ENCODE measurements at places on chromosomes 5 and 9.

GRCh38 chr5:168227973-168228615 is 63.4 kb upstream of the WWC1 start:
- DNase-seq: no peak

DNA sequence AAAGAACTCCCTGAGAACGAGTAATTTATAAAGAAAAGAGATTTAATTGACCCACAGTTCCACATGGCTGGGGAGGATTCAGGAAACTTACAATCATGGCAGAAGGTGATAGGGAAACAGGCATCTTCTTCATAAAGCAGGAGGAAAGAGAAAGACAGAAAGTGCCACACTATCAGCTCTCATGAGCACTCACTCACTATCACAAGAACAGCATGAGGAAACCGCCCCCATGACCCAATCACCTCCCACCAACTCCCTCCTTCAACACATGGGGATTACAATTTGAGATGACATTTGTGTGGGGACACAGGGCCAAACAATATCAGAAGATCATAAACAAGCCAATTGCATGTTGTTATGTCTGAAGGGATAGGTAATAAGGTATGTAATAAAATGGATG is 935.9 kb upstream of the COX7C start:
- DNase-seq: no peak

GRCh38 chr5:121175986-121176385 is 675.7 kb upstream of the FTMT start:
- DNase-seq: no peak

- no peak for DNase-seq
Measured at GRCh38 chr9:14396171-14396570, 82.2 kb upstream of the NFIB start.

- DNase-seq: no peak
Measured at GRCh38 chr9:35820076-35820475, 5.2 kb upstream of the HINT2 start.

- no peak for DNase-seq
Measured at GRCh38 chr5:179222246-179223017, 122.8 kb downstream of the ADAMTS2 start.

GRCh38 chr9:12759761-12760160 is 15.1 kb upstream of the LURAP1L start:
- no peak for DNase-seq

- no peak for DNase-seq
Measured at GRCh38 chr5:92694067-92694466, 887.0 kb downstream of the NR2F1-AS1 start.

DNA sequence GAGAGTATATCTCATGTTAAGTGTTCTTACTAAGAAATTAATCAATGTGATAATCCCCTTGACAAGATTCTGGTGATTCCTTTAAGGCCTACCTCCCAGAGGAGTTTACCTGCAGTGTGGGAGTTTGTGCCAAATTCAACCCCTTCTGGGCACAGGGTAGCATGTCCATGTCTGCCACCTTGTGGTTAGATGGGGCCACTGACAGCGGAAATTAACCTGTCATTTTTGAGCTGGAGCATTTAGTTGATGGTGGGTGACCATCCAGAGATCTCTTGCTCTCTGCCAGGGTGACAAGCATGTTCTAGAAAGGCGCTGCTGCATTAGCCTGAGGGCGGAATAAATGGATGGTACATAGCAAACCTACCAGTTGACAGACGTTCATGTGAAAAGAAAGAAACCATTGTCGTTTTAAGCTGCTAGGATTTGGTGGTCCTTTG is 132.2 kb downstream of the FBXO4 start:
- DNase-seq: peak; percentile 52

DNA sequence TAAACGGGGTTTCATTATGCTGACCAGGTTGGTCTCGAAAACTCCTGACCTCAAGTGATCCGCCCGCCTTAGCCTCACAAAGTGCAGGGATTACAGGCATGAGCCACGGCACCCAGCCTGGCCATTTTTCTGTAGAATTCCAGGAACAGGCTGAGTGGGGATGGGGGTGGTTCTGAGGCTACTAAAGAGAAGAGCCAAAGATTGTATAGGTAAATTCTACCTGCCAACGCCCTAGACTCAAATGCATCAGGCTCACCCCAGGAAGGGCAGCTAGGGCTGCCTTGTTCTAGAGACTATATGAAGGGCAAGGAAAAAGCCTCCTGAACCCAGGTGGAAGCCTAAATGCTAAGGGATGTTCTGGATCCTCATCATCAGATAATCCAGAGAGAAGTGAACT is 1.6 kb upstream of the C5orf52 start:
- DNase-seq: no peak

- no peak for DNase-seq
Measured at GRCh38 chr5:98415663-98416062, 357.8 kb upstream of the RGMB start.

DNA sequence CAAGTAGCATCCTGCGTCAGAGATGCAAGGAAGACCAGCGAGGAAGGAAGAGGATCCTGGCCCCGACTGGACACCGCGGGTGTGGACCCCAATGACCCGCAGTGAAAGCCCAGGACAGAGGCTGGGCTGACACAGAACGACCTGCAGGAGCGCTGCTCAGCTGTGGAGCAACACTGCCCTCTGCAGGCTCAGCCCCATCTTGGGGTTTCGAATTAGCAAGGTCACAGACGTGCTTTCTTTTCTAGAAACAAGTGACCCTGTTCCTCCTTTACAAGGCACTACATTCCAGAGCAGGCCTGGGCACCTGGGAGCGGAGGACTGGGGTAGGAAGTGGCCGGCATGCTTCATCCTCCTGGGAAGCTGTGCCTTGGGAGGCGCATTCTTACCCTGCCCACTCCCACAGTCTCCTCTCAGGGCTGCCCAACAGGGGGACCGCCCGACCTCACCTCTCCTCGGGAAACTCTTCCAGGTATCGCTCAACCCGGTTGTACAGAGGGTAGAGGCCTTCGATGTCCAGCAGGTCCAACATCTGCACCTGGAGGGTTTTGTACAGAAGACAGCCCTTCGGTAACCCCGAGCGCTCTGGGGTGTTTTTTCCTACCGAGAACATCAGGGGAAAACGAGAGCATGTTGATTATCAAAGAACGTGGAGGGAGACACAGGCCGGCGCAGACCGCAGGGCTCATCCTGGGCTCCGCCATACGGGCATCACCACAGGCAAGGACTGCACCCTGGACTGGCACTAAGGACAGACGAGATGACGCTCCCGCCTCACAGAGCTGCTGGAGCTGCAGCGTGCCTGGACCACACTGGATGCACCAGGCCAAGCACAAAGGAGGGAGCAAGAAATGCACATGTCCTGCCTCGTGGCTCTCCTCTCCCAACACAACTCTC is 35.0 kb downstream of the IPPK start:
- DNase-seq: peak; percentile 32

DNA sequence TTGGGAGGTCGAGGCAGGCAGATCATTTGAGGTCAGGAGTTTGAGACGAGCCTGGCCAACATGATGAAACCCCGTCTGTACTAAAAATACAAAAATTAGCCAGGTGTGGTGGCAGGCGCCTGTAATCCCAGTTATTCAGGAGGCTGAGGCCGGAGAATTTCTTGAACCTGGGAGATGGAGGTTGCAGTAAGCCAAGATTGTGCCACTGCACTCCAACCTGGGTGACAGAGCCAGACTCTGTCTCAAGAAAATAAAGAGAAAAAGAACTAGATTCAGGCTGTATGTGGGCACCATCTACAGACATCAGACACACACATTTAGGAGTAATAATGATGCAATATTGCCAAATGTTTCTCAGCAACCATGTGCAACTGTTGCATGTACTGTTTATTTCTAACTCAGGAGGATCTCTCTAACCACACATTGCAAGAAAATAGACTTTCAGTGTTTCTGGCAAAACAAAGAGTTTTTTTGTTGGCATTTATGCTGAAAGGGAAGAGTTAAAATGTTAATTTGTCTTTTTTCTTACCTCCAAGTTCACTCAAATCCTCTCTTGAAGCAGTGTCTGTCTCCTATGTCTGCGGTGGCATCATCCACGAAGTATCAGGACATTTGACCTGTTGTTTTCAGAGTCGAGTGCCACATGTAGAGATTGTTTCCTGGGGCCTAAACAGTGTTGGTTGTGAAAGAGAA is 5.1 kb upstream of the ORM1 start:
- no peak for DNase-seq

GRCh38 chr9:114362394-114362793 is 25.4 kb downstream of the AKNA start:
- no peak for DNase-seq

DNA sequence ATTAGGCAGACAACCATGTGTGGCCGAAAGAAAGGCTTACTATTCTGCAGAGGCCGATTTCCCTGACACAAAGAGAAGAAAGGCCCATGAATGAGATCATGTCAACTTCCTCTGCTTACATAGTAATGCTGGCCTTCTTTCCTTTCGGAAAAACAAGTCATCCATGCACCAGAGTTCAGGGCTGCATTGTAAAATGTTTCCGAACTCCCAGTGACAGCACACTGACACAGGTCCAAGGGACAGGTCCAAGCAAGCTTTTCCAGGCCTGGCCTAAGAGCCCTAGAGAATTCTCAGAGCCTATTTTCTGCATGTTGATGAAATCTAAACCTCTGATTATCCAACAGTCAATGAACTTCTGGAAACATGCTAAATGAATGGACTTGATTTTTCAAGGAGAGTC is 140.9 kb downstream of the ZNF608 start:
- DNase-seq: no peak

GRCh38 chr9:97311798-97312500 is 4.5 kb downstream of the CCDC180 start:
- no peak for DNase-seq

DNA sequence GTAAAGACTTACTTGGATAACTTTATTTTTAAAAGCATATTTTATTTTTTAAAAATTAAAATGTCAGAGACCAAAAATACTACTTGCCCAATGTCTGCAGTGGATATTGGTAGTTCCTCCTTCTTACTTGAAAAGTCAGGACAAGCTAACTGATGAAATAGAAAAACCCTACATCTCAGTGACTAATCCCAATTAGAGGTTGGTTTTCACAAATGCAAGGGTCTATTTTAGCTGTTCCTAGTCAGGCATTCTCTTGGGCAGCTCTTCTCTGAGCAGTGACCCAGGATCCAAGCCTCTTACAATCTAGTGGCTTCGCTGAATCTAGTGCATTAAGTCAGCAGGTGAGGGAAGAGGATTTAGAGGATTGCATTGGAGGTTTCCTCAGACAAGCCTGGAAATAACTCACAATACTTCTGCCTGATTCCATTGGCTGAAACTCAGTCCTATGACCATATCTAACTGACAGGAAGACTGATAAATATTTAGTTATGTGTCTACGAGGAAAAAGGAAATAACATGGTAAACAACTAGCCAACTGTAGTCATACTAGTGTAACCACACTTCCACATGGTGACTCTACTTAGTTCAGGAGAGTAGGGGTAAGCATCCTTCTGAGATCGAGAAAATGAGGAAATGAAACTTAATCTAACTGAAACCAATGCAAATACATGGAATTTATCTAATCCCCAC is 34.2 kb upstream of the MIER3 start:
- DNase-seq: no peak

DNA sequence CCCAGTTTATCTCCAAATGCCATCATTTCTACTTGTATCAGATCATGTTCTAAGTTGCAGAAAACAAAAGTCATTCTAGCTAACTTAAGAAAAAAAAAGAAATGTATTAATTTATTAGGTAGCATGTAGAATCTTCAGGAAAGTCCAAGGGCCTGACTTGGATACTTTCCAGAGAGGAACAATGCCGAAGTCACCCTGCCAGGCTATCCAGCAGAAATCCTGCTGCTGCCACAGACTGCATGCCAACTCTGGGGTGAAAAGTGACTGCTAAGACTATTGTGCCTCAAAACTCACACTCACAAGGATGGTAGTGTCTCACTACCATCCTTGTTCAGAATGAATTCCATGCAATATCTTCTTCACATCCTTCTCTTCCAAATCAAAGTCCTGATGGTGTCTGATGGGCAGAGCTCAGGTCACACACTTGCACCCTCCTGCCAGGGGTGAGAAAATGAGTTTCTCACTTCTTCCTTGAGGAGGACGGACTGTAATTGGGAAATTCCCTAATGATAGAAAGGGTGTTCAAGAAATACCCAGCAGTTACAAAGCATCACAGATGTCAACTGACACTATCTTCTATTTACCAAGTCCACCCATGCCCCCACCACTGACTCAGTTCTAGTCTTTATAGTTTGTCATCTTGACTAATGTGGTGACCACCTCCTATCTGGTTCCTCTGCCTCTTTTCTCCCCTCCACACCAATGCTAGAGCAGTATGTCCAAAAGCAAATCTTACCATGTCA is 279.4 kb downstream of the CWC27 start:
- DNase-seq: no peak

- DNase-seq: peak; percentile 16
Measured at GRCh38 chr5:68178579-68178978, 37.0 kb upstream of the PIK3R1 start.

GRCh38 chr9:88229434-88229833 is 91.2 kb upstream of the SPATA31C2 start:
- DNase-seq: no peak

DNA sequence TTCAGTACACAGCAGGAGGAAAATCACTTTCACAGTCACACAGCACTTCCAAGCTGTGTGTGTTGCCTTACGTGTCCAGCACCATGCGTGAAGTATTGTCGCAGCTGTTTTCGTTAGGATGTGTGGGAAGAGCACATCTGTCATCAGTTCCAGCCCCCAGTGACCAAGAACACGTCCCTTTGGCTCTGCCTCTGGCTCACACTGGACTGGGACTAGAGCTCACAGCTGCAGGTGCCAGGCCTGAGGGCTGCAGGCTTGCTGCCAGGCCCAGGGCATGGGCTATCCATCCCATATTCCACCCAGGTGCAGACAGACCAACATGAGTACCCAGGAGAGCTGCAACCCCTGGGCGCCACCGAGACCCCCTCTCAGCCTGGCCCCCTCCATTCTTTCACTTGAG is 60.5 kb upstream of the ANKRD33B start:
- no peak for DNase-seq

- DNase-seq: peak; percentile 25
Measured at GRCh38 chr5:1799110-1799601, 481 bp downstream of the MRPL36 start.

- no peak for DNase-seq
Measured at GRCh38 chr5:164175083-164175482, 669.7 kb downstream of the MAT2B start.

- no peak for DNase-seq
Measured at GRCh38 chr5:76391014-76391413, 12.1 kb upstream of the IQGAP2 start.

DNA sequence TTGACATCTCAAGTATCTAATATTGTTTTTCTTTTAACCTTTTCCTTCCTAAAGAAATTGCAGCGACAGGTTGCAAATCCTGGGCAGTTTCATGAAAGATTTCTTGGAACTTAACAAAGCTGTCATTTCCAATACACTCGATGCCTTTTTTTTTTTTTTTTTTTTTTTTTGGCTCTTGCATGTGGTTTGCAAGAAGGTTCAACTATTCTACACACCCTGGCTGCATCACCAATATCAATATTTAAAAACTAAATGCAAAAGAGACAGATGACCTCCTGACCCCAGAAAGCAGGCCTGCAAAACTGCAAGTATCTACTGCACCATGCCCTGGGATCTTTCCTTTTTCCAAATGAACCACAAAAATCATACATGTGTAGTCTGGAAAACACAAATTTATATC is 4.4 kb upstream of the NFIB start:
- DNase-seq: no peak

Data from activated CD4-positive, alpha-beta T cell treated with anti-CD3 and anti-CD28 coated beads for 4 hours (primary cell).